ENCODE measurements at places on chromosomes 11 and 22.

GRCh38 chr11:42595876-42596275 lies 715.9 kb upstream of the API5 start:
- no peak for DNase-seq

DNA sequence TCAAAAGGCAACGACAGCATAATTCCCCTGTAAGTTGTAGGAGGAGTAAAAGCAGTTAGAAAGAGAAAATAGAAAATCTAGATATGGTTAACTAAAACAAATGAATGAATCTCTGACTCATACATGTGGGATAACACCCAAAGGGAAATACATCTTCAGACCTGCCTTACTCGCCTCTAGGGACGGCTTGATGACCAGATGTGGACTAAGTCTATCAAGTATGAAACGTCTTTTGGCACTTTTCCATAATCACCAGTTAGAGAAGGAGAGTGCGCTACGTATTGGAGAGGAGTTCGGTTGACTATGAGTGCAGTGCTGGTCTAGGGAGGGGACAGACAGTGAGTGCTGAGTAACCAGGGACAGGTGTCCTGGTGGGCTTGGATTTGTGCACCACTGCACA lies 459.9 kb downstream of the OPCML start:
- DNase-seq = no peak

DNA sequence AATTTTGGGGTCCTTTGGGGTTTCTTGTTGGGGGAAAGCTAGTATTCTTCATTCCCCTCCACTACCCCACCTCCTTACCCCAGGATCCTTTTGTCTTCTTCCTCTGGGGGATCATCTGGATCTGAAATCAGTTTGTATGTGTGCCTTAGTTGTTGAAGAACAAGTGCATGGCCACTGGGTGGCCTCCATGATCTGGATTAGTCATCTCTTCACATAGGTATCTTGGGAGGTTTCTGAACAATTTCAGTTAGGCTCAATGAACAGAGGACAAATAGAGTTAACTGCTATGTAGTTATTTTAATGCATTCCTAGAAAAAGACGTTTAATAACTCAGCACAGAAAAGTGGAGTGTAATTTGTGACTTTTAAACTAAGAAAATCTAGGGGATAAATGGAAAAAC lies 7.1 kb upstream of the VWA5A start:
- no peak for DNase-seq

DNA sequence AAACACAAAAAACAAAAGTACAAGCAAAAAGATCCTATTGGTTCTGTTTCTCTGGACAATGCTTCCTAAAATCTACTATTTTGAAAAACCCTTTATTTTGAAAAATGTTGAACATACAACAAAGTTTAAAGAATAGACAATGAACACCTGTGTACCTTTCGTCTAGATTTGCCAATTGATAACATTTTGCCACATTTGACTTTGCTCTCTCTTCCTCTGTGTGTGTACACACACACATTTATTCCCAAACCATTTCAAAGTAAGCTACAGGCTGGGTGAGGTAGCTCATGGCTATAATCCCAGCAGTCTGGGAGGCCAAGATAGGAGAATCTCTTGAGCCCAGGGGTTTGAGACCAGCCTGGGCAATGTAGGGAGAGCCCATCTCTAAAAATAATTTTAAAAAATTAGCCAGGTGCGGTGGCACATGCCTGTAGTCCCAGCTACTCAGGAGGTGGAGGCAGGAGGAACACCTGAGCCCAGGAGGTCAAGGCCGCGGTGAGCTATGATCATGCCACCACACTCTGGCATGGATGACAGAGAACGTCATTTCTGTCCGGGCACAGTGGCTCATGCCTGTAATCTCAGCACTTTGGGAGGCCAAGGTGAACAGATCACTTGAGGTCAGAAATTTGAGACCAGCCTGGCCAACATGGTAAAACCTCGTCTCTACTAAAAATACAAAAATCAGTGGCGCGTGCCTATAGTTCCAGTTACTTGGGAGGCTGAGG lies 5.3 kb upstream of the PSMC3 start:
- no peak for DNase-seq

- DNase-seq = no peak
These were observed 812.2 kb upstream of the LUZP2 start for GRCh38 chr11:23684701-23685100.

DNA sequence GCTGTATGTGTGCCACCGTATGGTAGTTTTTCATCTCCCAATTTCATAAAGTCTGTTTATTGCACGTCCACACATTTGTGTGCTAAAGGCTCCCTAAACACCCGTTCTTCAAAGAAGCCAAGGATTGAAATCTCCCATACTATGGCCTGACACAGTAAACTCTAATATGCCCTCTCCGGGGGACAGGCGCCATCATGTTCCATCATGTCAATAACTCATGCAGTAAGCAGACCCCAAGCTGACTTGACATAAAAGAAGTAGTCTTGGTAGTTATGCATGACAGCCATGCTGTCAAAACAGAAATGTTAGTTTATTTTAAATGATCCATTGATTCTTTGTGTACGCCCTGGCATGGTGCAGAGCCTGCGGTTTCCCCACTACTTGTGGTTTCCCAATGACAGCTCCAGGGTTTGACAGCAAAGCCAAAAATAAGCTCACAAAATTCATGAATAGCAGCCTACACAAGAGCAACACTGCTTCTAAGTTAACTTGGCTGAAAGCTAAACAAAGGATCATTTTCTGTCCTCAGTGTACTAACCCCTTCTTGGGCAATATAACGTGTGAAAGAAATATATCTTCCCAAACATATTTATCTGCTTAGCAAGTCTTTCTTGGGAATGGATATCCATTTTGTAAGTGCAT lies 56.5 kb upstream of the CABP7 start:
- no peak for DNase-seq

- no peak for DNase-seq
These were observed 117.8 kb downstream of the NTM start for GRCh38 chr11:131488238-131488637.

DNA sequence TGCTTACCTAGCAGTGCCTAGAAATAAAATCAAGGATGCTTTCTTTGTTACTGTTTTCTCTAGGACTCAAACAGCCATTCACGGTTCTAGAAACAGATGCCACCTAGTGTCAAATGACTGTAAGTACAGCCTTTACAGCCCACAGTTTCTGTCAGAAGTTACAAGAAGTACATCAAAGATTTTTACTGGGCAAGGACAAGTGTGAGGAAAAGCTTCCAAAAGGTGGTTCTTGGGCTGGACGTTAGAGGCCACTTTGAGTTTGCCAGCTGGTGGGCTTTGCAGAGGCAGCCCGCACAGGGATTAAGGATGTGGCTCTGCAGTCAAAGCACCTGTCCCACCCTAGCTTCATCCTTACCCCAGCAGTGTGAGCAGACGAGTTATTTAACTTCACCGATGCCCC lies 6.9 kb downstream of the KMT5B start:
- DNase-seq = no peak

- no peak for DNase-seq
These were observed 94.5 kb downstream of the TRIM29 start for GRCh38 chr11:120043328-120043945.

DNA sequence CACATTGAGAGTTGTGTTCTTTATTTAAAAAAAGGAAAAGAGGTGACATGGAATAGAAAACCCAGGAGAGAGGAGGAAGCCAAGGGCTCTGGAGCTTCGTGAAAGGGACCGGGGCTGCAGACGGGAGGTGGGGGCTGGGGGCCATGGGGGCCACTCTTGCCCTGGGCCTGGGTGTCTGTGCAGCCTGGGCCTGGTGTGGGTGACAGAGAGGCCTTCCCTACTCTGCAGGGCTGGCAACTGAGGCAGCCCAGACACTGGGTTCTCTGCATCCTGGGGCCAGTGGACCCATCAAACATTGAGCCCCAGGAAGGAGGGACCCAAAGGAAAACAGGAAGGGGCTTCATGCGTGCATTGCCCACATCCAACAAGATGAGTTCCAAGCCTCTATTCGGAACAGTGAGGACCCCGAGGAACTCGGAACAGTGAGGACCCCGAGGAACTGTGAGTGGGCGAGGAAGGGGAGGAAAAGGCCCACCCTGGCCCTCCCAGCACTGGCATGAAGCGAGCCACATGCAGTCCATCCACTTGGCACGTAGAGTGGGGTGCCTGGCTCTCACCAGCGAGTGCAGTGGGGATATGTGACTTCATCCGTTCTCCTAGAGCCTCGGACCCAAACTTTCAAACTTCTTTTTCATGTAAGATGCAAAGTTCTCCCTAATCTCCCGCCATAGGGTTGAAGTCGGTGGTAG lies 1121.6 kb downstream of the BRD1 start:
- DNase-seq = no peak

DNA sequence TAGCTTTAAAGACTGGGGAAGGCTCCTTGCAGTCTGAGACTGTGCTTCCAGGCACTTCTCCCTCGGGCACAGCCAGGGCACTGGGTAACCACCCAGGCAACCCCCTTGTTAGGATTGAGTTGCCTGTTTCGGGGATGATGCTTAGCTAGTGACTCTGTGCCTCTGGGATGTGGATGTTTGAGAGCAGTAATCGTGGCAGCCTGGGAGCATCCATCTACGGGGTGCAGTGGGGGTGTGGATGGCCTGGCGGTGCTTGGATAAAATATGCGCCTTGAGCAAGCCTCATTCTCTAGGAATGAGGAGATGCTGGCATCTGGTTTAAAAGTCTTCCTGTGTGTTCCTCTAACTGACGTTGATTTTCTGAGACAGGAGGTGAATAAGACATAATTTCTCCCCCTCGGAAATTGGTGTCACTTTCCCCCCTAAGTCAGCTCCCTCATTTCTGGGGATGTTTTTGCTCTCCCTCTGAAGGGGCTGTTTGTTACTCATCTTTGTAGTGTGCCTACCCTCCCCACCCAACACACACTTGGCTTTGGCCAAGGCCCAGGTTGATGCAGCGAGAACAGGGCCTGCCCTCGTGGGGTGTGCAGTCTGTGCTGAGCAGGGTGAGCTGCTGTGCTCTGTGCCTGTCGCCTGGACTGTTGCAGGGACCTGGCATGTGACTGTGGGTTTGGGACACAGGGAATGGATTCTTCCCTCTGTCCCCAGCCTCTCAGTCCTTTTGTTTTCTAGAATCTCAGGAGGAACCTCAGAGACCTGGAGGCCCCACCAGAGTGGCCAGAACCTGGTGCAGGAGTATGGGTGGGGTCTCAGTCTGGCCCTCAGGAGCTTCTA lies 2.0 kb downstream of the GNAZ start:
- DNase-seq = no peak

DNA sequence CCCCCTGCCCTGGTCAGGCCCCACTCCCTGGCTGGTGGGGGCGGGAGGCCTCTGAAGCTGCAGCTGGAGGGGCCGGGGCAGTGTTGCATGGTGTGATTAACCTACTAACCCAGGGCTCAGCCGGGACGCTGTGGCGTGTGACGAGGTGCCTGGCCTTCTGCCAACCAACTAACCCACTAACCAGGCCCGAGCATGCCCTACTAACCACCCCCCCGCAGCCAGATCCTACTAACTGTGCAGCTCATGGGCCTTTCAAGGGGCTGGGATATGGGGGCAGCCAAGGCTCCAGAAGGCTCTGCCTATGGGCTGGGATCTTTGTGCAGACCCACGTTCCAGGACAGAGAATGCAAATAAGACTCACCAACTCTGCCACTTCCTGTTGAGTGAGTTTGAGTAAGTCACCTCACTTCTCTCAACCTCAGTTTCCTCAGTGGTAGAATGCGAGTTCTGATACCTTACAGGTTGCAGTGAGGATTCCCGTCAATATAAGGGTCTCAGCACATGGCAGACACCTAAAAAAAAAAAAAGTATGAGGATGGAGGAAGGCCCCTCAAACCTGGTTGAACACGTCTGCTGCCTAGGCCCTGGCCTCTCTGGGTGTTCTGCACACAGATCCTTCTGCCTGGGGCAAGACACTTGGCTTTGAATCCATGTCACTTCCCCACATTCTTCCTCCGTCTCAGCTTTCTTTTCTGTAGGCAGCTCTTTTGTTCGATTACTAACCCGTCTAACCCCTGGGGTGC lies 14.1 kb downstream of the MIAT start:
- peak; percentile 30 for DNase-seq

- no peak for DNase-seq
These were observed 76.5 kb upstream of the ARFGAP3 start for GRCh38 chr22:42933485-42934091.

GRCh38 chr22:38474003-38474607 lies 6.2 kb downstream of the KDELR3 start:
- DNase-seq = no peak

DNA sequence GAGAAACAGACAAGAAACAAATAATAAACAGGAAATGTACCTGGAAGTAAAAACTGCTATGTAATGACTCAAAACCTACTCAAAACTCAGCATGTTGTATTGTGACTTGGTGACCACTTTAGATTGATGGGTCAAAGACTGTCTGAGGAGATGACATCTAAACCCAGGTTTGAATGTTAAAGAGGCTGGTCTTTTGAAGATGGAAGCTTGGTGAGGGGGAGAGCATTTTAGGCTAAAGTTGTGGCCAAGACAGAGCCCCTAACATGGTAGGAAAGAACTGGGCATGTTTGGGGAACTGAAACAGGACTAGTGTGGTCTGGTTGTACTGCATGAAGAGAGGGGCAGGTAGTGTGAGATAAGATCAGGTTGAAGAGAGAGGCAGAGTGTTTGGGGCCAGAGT lies 85.3 kb upstream of the MYO18B start:
- DNase-seq = no peak

- DNase-seq = no peak
These were observed 546 bp upstream of the CYP2R1 start for GRCh38 chr11:14892577-14892976.

DNA sequence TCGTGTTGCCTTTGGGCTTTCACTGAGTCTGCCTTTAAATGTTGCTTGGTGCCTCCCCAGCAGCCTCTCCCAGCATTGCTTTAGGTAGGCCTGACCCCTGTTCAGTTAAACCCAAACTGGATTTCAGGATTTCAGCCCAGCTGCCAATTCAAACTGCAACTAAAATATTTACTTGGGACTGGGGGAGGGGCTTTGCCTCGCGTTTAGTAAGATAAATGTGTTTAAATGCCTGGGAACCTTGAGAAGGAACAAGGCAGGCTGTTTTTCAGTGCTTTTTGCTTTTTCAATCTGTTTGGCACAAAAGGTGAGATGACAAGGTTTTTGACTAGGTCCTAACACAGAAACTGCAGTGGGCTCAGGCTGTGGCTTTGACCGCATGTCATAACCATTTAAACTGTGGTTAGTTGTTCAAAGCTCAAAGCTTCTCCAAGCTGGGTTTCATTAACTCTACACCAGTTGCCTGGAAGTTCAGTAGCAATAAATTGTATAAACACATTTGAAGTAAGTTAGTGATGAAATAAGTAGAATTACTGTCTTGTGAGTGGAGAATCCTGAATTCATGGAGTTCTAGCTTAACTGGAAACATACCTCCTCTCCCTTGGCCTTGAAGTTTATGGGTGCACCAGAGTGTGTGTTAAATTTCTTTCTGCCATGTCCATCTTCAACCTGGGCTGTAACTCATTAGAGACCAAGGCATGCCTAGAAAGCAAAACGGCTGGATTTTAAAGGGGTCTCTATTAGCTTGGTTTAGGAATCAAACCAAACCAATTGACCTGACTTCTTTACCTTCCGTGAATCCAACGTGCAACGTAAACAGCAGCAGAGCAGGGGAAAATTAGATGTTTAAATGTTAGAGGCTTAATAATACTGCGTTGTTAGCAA lies 3.6 kb downstream of the PKNOX2 start:
- DNase-seq = no peak

GRCh38 chr11:35003186-35003585 lies 86.8 kb downstream of the PDHX start:
- DNase-seq = no peak

GRCh38 chr11:65492637-65493366 lies 6.0 kb upstream of the MALAT1 start:
- DNase-seq = no peak

Data from esophagus squamous epithelium (tissue), 5 donors.